ENCODE measurements at places on chromosomes 11 and 22.

- no peak for DNase-seq
These were observed 70.1 kb upstream of the TTLL12 start for GRCh38 chr22:43256976-43257545.

DNA sequence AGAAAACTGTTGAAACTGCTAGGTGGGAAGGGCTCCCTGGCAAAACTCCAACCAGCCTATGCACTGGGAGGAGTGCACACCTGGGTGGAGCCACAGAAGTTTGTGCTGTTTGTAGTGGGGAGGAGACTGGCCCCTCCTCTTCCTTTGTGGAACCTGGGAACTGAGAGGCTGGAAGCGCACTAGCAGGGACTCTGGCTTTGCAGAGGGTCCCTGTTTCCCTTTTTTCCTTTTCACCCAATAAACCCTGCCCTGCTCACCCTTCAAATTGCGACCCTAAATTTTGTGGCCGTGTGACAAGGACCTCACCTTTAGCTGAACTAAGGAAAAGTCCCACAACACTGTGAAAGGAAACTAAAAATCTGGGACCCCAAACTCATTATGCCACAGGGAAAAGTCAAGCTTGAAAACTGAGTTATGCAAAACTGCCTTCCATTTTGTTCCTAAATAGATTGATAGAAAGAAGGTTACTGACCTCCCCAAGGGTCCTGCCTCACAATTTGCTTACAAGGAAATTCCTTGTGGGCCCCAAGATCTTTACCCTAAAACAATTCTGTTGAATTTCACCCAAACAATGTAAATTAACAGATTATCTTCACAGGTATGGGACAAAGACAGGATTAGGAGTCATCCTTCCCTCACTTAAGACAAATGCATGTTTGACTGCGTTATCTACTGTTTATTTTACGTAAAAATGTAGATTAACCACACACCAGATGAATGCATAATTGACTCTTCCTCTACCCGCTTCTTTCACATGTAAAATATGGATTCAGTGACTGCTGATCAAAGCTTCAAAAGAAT lies 81.0 kb downstream of the SLC36A4 start:
- DNase-seq = no peak

- DNase-seq = no peak
These were observed 330.2 kb upstream of the B3GAT1 start for GRCh38 chr11:134742224-134742612.

GRCh38 chr11:112514011-112514740 lies 253.5 kb upstream of the PLET1 start:
- peak; percentile 8 for DNase-seq

- DNase-seq = no peak
These were observed 56.8 kb downstream of the MTMR2 start for GRCh38 chr11:95867105-95867504.

DNA sequence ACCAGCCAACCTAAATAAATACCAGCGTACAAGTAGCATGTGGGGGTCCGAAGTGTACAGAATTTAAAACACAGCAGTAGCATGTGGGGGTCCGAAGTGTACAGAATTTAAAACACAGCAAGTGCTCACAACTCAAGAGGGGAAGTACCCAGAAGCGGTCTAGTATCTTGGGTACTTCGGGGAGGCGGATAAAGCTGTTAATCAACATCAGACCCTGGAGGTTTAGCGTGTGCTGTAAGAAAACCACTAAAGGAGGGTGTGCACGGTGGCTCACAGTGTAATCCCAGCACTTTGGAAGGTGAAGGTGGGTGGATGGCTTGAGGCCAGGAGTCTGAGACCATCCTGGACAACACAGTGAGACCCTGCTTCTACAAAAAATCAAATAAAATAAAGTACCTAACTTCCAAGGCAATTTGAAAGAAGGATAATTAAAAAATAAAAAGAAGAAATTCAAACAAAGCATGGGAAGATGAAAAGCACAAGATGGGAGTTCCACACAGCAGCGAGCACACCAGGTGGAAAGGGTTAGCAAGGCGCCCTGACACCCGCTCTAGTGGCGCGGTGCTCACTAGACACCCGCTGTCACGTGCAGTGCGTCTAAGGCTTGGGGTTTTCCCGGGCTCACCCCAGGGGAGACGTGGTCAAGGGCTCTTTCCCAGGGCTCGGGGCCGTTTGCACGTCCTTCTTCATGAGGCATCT lies 35.0 kb upstream of the MOB2 start:
- no peak for DNase-seq

DNA sequence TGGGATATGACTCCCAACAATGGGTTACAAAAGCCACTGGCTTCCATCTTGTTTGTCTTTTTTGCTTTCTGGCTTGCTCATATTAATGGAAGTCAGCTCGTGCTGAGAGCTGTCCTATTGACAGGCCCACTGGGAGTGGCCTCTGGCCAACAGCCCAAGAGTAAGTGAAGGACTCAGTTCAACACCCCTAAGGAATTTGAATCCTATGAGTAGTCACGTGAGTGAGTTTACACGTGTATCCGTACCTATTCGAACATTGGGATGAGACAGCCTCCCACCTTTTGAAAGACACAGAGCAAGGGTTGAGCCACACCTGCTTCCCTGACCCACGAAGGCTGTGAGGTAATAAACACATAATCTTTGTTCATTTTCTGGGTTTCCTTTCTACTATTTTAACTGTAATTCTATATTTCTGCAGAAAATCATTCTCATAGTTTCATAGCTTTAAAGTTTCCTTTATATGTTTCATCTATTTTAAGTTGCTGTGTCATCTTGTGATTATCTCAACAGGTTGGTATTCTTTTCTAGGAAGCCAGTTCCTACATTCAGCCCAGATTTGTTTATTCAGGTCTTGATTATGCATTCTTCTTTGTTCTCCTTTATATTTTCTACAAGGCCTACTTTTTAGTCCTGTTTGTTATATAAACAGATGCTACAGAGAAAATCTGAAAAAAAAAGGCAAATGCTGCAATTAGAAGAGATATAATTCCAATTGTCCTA lies 802.3 kb downstream of the CNTN5 start:
- DNase-seq = no peak

DNA sequence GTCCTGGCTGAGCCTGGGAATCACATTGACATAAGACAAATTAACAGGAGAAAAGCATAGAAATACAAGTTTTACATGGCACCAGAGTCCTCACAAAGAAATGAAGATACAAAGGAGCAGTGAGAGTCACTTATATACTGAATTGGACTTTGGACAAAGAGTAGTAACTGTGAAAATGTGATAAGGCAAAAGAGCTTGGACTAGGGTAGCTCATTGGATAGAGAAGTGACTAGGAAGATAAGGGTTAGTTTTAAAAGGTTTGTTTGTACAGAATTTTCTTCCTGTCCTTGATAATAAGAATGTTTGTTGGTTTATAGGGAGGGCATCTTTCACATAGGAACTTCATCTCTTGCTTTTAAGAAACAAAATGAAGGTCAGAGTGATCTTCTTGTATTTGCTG lies 17.9 kb upstream of the NUCB2 start:
- DNase-seq = no peak

- DNase-seq = no peak
These were observed 46.3 kb upstream of the RAPSN start for GRCh38 chr11:47495011-47495855.

DNA sequence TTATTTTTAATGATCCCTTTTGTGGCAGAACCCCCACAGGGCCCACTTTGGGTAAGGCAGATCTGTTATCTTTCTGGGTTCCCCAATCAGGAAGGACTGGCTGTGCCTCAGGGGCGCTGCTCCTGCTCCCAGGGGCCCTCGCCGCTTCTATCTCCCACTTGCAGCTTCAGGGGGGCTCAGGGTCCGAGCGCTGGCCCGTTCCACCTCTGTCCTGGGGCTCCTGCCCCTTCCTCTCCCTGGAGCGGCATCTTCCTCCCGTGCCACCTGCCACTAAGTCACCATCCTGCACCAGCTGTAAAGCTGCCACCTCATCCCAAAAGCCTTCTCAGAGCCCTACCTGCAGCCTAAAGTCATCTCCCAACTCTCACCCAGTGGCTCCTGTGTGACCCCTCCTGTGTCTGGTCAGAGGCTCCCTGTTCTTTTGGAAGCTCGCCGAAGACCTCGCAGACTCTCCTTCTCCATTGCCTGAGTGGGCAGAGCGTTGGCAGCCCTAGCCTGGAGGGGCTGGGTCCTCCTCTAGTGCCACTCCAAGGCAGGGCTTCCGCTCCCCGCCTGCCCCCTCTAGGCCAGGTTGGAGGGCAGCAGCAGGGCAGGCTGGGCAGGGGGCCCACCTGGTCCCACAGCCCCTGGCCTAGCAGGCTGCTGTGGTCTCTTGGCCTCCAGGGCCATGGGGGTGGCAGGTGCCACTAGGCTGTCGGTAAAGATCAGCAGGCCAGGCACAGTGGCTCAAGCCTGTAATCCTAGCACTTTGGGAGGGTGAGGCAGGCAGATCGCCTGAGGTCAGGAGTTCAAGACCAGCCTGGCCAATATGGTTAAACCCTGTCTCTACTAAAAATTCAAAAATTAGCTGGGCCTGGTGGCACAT lies 106.7 kb downstream of the MORC2 start:
- DNase-seq = no peak

DNA sequence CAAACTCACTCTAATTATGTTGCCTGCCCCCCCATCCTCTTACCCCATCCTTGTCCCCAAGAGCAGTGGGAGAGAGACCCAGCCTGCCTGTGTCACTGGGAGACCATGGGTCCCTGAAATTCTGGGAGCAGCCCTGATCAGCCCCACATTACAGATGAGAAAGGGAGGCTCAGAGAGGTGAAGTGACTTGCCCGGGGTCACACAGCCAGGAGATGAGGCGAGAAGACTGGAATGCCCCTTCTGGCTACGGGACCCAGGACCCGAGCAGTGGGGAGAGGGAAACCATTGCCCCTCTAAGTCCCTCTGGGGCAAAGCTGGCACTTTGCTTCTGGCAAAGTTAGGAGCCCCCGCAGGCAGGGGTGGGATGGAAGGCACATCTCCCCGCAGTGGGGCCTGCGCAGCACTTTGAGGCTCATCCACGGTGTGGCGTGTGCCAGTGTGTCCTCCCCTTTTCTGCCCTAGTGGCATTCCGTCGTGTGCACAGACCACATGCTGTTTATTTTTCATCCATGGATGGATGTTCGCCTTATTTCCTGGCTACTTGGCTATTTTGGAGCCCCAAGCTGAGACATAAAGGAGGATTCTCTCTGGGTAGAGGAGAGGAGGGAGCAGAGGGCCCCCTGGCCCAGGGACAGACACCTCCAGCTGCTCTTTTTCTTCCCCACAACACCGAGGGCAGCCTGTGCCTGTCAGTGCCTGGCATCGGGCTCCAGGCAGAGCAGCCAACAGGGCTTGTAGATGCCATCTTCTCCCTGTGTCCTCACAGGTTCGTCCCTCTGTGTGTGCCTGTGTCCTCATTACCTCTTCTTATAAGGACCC lies 3.7 kb upstream of the FGF3 start:
- DNase-seq = no peak
